Transverse colon (tissue), 4 donors: ENCODE measurements at places on chromosomes 1 and 21.

GRCh38 chr1:147171399-147172167 lies 687 bp downstream of the PRKAB2 start:
- H3K27ac ChIP-seq = peak overlapping the region; percentile 93
- peak overlapping the region; percentile 83 for H3K4me3 ChIP-seq
- peaks cover 3% of the 10 kb centered on the region for H3K4me1 ChIP-seq
- DNase-seq = peak; percentile 13

GRCh38 chr1:229825042-229825441 lies 199.0 kb downstream of the URB2 start:
- no peak overlapping the region for H3K27ac ChIP-seq
- H3K27me3 ChIP-seq = no peaks in the 10 kb centered on the region
- H3K4me1 ChIP-seq = no peaks in the 10 kb centered on the region
- H3K4me3 ChIP-seq = no peak overlapping the region

DNA sequence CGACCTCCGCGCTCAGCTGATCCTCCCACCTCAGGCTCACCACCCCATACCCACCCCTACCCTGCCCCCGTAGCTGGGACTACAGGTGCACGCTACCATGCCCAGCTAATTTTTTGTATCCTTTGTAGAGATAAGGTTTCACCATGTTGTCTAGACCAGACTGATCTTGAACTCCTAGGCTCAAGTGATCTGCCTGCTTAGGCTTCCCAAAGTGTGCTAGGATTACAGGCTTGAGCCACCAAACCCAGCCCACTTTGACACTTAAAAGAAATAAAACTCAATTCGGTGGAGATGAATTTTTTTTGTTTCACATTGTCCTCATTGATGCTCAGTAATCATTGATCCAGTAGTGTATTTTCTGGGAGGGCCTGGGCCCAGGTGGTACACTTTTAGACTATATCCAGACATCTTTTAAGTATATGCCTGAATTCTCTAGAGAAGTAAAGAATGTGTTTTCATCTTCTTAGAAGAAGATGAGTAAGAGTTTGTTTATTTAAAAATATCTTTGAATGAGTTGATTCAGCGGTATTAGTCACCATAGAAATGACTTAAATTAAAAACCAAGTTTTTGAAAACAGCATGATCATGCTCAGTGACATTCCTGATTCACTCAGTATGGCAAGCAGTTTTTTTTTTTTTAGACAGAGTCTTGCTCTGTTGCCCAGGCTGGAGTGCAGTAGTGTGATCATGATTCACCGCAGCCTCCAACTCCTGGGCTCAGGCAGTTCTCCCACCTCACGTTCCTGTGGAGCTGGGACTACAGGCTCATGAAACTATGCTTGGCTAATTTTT lies 57.8 kb downstream of the EPB41 start:
- DNase-seq = no peak
- no peak overlapping the region for H3K4me3 ChIP-seq
- no peaks in the 10 kb centered on the region for H3K36me3 ChIP-seq
- no peak overlapping the region for H3K27ac ChIP-seq
- H3K4me1 ChIP-seq = peaks cover 4% of the 10 kb centered on the region

- H3K4me3 ChIP-seq = no peak overlapping the region
- H3K27ac ChIP-seq = no peak overlapping the region
- H3K36me3 ChIP-seq = no peaks in the 10 kb centered on the region
- DNase-seq = no peak
These were observed 39.1 kb downstream of the PCSK9 start for GRCh38 chr1:55078470-55078869.

DNA sequence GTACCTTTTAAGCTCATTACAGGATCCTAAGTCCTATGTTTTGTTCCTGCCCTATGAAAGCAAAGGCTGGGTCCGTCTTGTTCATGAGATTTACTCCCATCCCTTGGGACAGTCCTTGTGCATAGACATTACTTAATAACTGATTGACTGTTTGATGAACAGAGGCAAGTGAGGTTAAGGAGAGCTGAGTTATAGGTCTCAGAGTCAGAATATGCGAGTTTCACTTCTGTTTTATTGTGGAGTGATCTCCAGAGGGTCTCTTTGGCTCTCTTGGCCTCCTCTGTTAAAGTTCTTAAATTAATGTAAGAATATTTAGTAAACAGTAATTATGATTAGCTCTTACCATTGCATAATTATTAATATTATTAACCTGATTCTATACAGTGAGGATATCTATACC lies 52.6 kb downstream of the BRINP2 start:
- H3K4me3 ChIP-seq = no peak overlapping the region
- no peaks in the 10 kb centered on the region for H3K27me3 ChIP-seq
- H3K27ac ChIP-seq = no peak overlapping the region
- H3K36me3 ChIP-seq = no peaks in the 10 kb centered on the region

GRCh38 chr1:33635336-33636012 lies 163.0 kb downstream of the ZSCAN20 start:
- no peak for DNase-seq
- no peak overlapping the region for H3K4me3 ChIP-seq
- H3K36me3 ChIP-seq = no peaks in the 10 kb centered on the region
- no peak overlapping the region for H3K27ac ChIP-seq
- peaks cover 12% of the 10 kb centered on the region for H3K27me3 ChIP-seq

GRCh38 chr1:118842452-118843201 lies 145.5 kb downstream of the TBX15 start:
- no peaks in the 10 kb centered on the region for H3K4me1 ChIP-seq
- no peaks in the 10 kb centered on the region for H3K36me3 ChIP-seq
- no peak for DNase-seq
- no peaks in the 10 kb centered on the region for H3K27me3 ChIP-seq
- no peak overlapping the region for H3K27ac ChIP-seq

DNA sequence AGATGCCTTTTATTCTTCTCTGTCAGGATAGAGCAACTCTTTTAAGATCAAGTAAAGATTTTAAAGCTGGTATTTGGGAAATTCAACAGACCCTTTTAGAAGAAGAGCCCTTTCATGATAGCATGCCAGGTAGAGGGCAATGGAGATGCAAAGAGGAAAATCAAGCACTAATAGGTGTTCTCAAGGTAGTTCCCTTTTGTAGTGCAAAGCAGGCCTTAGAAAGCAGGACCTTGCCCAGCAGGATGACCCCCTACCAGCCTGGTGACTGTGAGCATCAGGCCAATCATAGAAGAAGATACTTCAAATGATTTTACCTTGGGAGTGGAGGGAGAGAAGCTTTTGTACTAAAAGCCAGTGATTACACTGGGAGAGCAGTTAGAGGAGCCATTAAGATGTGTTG lies 381.4 kb upstream of the ZRANB2 start:
- no peak for DNase-seq
- no peaks in the 10 kb centered on the region for H3K4me1 ChIP-seq

DNA sequence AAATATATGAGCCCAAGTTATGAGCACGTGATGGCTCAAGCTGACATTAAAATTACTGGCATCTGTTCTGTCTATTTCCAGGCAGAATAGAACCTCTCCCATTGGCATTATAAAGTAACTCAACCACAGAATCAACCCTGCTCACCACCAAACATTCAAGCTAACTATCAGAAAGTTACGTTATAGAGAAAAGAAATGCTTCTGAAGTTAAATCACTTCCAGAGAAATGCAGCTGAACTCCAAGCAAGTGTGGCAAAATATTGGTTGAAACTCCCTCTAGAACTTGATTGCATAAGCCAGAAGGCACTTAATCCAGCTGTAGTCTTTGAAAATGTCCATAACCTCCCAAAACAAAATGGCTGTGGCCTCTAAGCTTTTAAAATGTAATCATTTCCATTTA lies 36.2 kb upstream of the UBE2U start:
- H3K4me3 ChIP-seq = no peak overlapping the region
- H3K27me3 ChIP-seq = no peaks in the 10 kb centered on the region
- H3K4me1 ChIP-seq = no peaks in the 10 kb centered on the region
- no peak overlapping the region for H3K27ac ChIP-seq

DNA sequence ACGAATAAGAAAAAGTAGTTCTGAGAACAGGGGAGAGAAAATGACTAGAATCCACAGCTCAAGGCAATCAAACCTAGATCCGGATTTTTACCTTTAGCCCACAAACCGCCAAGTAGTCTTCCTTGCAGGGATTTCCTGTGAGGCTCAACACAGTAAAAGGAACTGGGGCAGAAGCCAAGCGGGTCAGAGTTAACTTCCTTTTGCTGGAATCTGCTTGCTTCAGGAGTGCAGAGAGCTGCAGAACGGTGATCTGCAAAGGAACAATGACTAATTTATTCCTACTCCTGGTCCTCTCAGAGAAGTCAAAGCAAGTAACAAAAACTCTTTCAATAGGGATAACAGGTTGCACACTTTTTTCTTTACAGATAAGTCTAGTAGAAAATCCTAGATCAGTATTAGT lies 53.4 kb downstream of the UBR4 start:
- H3K4me1 ChIP-seq = peaks cover 16% of the 10 kb centered on the region
- DNase-seq = peak; percentile 87
- H3K27me3 ChIP-seq = no peaks in the 10 kb centered on the region
- H3K36me3 ChIP-seq = no peaks in the 10 kb centered on the region

- peak overlapping the region; percentile 44 for H3K27ac ChIP-seq
- peaks cover 42% of the 10 kb centered on the region for H3K36me3 ChIP-seq
- no peaks in the 10 kb centered on the region for H3K27me3 ChIP-seq
- no peak overlapping the region for H3K4me3 ChIP-seq
These were observed 17.9 kb upstream of the SLC25A34 start for GRCh38 chr1:15718199-15718601.

- no peaks in the 10 kb centered on the region for H3K4me1 ChIP-seq
- H3K36me3 ChIP-seq = no peaks in the 10 kb centered on the region
- no peak overlapping the region for H3K27ac ChIP-seq
- no peaks in the 10 kb centered on the region for H3K27me3 ChIP-seq
These were observed 9.7 kb downstream of the KIF14 start for GRCh38 chr1:200610846-200611245.

GRCh38 chr1:174892016-174892415 lies 107.7 kb upstream of the CACYBP start:
- no peak for DNase-seq
- no peaks in the 10 kb centered on the region for H3K27me3 ChIP-seq
- H3K36me3 ChIP-seq = no peaks in the 10 kb centered on the region
- no peak overlapping the region for H3K27ac ChIP-seq
- H3K4me1 ChIP-seq = peaks cover 7% of the 10 kb centered on the region

DNA sequence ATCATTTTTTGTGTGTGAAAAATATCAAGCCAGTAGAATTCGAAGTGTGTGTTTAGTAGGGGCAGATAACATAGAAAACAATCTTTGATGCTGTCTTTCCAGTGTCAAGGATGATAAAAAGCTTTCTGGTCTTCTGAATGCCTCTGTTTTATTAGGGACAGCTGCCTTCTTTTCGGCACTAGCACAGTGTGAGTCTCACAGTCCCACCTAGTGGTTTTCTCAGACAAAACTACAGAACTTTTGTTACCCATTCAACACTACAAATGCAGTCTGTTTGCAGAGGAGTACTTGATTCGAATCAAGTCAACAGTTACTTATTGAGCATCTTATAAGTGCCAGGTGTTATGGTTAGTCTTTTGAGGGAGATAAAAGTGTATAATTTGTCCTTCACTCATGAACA lies 30.6 kb upstream of the MCOLN3 start:
- no peak for DNase-seq
- H3K27ac ChIP-seq = no peak overlapping the region
- H3K27me3 ChIP-seq = no peaks in the 10 kb centered on the region
- no peaks in the 10 kb centered on the region for H3K36me3 ChIP-seq
- no peaks in the 10 kb centered on the region for H3K4me1 ChIP-seq
- no peak overlapping the region for H3K4me3 ChIP-seq

DNA sequence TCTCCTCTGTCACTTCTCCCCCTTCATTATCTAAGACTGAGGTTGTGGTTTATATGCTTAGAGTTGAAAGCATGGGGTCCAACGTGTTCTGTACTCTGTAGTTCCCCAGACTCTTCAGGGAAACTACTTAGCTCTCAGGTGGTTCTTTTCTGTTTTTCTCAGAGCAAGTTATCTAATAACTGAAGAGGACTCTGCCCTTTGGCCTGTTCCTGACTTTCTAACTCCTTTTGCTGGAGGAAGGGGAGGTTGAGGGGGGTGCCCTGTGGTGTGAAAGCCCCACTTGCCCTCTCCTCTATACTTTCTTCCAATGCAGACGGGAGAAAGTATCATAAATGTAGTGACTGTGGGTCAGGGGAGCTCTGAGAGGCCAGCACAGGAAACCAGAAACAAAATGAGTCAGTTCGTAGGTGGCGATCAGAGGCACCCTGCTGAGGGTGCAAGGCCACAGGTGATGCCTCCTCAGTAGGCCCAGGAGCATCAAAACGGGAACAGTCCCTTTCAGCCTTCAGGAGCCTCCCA lies 5.0 kb downstream of the SLC25A44 start:
- H3K4me1 ChIP-seq = peaks cover 15% of the 10 kb centered on the region
- H3K27me3 ChIP-seq = no peaks in the 10 kb centered on the region
- H3K27ac ChIP-seq = no peak overlapping the region

- H3K4me3 ChIP-seq = peak overlapping the region; percentile 89
- H3K36me3 ChIP-seq = no peaks in the 10 kb centered on the region
- no peak for DNase-seq
- H3K27ac ChIP-seq = peak overlapping the region; percentile 95
These were observed 544 bp upstream of the CCT8 start for GRCh38 chr21:29074007-29074376.

- H3K36me3 ChIP-seq = no peaks in the 10 kb centered on the region
- no peak for DNase-seq
These were observed 11.0 kb downstream of the NUDC start for GRCh38 chr1:26932531-26932930.

DNA sequence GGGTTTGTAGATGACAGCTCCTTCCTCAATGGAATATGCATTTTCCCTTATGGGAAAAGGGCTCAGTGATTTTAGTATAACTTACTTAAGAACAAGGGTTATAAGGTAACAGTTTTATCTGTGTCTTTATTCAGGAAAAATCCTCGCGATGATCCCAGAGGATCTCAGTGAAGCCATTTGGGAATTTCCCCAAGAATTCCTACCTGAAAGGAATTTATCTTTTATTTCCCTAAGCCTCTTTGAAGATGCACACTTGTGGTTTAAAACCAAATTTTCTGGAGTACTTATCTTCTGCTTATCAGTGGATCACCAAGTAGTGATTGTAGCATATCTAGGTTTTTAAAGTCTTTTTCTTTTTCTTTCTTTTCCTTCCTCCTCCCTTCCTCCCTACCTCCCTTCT lies 58.8 kb downstream of the AK4 start:
- H3K27ac ChIP-seq = no peak overlapping the region
- H3K36me3 ChIP-seq = no peaks in the 10 kb centered on the region
- H3K4me1 ChIP-seq = no peaks in the 10 kb centered on the region
- no peak for DNase-seq
- no peaks in the 10 kb centered on the region for H3K27me3 ChIP-seq

DNA sequence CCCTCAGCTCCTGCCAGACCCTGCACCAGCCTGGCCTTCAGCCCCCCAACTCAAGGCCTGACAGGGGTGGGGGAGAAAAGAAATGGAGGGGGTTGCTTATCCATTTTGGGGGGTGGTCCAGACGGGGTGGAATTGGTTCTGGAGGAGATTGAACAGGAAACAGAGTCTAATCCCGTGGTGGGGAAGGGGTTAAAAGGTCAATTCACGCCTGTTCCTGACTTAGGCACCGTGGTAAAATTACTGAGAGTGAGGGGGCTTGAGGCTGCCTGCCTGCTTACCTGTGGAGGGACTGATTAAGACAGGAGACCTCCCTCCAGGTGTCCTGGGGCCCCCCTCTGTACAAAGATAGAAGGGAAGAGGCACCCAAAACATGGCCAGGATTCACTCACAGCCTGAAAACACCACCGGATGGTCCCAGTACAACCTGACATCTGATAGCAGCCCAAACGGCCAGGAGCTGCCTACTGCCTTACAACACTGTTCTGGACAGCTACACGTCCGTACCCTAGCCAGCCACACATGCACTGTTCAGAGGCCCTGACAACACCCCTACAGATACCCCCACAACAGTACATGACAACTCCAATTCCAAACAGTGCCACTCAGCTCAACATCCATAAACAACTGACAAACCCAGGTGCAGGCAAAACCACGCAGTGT lies 31.8 kb downstream of the AHDC1 start:
- H3K4me1 ChIP-seq = peaks cover 79% of the 10 kb centered on the region
- H3K4me3 ChIP-seq = no peak overlapping the region
- H3K36me3 ChIP-seq = no peaks in the 10 kb centered on the region
